ENCODE measurements at places on chromosomes 13 and 19.

- peak; percentile 56 for DNase-seq
Observed at GRCh38 chr19:49930483-49931011, 1.2 kb upstream of the NUP62 start.

DNA sequence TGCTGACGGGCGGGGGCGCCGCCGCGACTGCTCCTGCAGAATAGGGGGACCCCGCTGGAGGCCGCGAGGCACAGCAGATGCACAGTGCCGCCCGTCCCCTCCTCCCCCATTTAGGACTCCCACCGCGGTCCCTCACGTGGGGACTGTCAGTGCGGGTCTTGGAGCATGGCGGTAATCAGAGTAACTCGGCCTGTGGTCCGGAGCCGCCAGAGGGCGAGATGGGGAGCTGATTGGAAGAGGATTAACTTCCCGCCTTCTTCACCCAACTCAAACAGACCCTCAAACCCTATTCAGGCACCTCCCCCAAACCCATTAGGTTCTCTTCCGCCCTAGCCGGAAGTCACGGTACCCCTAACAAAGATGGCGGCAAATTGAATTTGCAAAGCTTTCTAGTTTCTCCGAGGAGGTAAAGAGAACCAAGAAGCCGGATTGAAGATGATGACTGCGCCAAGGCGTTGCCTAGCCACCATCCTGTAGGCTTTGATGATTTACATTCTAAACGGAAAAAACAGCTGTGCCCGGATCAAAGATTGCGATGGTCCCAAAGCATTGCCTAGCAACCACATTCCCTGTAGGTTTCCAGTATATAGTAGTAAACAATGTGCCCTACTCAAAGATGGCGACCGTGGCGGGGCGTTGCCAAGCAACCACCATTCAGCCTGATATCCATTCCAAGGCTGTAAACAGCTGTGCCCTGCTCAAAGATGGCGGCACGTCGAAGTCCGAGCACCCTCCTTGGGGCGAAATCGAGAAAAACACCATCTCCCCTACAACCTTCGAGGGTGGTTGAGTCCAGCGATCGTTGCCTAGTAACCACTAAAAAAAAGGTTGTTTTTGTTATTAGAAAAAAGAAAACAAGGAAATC is at the start of gene FUZ:
Gene FUZ (minus strand): TSS at position 296 of the 865 bp plus-strand sequence. CDS start 186 bp downstream, at position 110.
- DNase-seq: peak; percentile 99

GRCh38 chr19:8308891-8309291 is 733 bp upstream of the CD320 start:
- no peak for DNase-seq

DNA sequence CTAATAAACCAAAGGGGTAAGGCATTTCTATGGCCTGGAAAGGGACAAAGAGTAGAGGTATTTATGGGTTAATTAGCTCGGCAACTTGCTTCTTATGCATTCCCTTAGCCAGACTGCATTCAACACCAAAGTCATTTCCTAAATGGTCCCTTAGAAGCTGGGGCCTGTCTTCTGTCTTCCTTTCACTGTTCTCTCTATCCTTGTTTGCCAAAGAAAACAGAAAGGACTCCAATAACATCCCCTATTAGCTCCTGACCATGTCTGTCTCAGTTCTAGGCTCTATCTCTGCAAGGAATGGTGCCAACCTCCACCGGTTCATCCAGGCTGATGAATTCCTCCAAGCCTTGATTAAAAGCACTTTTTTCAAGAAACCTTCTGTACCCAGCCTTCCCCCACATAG is 123.5 kb downstream of the KCTD12 start:
- no peak for DNase-seq

GRCh38 chr19:5809053-5809452 is 4.2 kb downstream of the NRTN start:
- DNase-seq: no peak

DNA sequence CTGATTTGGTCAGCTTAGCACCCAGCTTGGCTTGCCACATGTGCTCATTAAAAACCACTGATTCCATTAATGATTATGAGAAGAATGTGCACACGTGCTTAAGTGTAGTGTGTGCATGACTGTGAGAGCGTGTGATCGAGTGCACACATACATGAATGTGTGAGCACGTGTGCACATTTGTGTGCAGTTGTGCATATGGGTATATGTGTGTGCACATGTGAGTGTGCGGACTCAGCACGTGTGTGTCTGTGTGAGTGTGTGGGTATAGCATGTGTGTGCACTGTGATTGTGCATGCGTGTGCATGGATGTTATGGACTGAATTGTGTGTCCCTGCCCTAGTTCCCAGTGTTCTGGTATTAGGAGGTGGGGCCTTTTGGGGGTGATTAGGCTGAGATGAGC is 202.1 kb upstream of the ZNF536 start:
- no peak for DNase-seq

- DNase-seq: no peak
Observed at GRCh38 chr13:112428704-112429103, 52.5 kb downstream of the SPACA7 start.

Data from A673 (cell line).